ENCODE measurements at places on chromosomes 1 and 21. TPM values are rescaled to one million over a fixed set of nuclear protein-coding genes. Genes with fewer than 3 reads are reported as not detected.

The BRDT gene
- total RNA-seq = not detected

The AADACL4 gene
- not detected for total RNA-seq

The HSD3B2 gene
- 1.1 TPM for total RNA-seq

The TRIM45 gene
- total RNA-seq = 16.0 TPM

The COL6A1 gene
- total RNA-seq = 10.1 TPM

The LACTBL1 gene
- not detected for total RNA-seq

The PLA2G2C gene
- total RNA-seq = not detected

The CENPF gene
- total RNA-seq = 66.4 TPM

The HES3 gene
- not detected for total RNA-seq

The ACKR1 gene
- not detected for total RNA-seq

The SPRR2E gene
- total RNA-seq = not detected

The TCHHL1 gene
- total RNA-seq = not detected

The OR2T35 gene
- not detected for total RNA-seq

The NCMAP gene
- total RNA-seq = not detected

The SPATA21 gene
- not detected for total RNA-seq

The RGSL1 gene
- not detected for total RNA-seq

The PCP4 gene
- 0.43 TPM for total RNA-seq

The FCRL2 gene
- 0.03 TPM for total RNA-seq

The AGRN gene
- total RNA-seq = 23.0 TPM

The ETS2 gene
- 4.2 TPM for total RNA-seq
